SHP77 (cell line): ENCODE measurements at places on chromosomes 6 and 20.

- no peak for DNase-seq
Observed at GRCh38 chr6:583635-584034, 73.3 kb downstream of the HUS1B start.

GRCh38 chr6:1917626-1918371 lies 308.1 kb downstream of the FOXC1 start:
- no peak for DNase-seq

GRCh38 chr6:44451803-44452695 lies 64.5 kb downstream of the CDC5L start:
- DNase-seq, result no peak

GRCh38 chr6:50093938-50094272 lies 44.2 kb upstream of the DEFB112 start:
- no peak for DNase-seq

DNA sequence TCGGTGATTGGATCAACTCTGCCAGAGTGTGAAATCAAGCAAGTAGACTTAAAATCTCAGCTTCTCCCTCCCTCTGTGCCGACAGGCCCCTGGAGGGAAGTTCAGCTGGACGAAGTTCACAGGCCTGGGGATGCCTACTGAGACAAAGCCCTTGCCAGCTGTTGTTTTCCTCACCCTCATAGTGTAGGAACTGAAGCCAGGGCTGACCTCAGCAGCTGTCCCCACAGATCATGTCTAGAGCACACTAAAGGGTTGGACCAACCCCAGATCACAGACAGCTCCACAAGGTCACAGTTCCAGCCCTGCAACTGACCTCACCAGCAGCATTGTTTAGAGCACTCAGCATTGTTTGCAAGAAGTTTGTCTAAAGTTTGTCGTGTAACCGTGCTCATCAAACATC lies 261.9 kb upstream of the ECI2 start:
- DNase-seq, result no peak

GRCh38 chr6:117733341-117733740 lies 58.1 kb downstream of the NUS1 start:
- no peak for DNase-seq

GRCh38 chr6:24743265-24743943 lies 24.4 kb upstream of the C6orf62 start:
- no peak for DNase-seq

DNA sequence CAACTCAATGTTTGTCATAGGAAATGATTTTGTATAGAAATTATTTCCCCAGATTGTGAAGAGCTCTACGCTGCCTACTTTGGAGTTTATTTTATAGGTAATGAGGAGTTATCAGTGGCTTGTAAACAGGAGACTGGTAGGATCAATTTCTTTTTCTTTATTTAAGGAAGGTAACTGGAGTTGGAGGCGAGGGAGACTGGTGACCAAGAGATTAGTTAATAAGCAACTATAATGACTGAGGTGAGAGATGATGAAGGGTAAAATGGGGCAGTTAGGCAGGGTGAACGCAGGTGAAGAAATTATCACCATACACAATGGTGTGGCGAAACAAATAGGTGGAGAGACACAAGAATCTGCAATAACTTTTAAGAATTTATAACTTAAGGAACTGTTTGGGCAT lies 100.2 kb downstream of the PRKN start:
- no peak for DNase-seq
